NB4 (cell line): ENCODE measurements at places on chromosomes 13 and 19.

DNA sequence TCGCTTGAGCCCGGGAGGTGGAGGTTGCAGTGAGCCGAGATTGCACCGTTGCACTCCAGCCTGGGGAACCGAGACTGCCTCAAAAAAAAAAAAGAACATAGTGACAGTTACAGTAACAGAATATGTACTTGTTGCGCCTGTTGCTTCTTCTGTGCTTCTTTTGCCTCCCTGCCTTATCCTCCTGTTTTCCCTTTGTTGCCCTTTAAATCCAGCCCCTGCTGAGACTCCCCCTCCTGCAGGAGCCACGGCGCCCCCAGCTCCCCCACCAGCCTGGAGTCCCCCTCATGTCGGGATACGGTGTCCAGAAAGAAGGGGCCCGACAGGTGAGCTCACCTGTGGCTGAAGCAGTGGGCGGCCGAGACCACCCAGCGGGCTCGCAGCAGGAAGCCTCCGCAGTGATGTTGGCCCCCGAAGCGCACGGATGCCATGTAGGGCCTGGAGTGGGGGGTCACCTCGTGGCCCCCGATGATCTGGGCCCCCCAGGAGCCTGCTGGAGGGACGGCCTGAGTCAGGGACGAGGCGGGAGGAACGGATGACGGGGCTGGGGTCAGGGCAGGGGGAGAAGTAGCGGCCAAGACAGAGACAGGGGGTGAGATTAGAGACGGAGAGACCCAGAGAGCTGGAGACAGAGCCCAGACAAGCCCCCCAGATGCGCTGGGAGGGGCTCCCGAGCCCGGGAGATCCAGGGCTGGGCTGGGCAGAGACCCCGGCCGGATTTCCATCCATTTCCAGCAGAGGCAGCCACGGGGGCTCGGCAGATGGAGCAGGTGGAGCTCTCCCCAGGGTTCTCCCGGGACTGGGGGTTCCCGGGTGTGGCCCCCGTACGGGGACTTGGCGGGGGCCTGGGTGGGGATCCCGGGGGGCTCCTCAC lies 536 bp downstream of the PRSS57 start:
- peak; percentile 51 for DNase-seq

DNA sequence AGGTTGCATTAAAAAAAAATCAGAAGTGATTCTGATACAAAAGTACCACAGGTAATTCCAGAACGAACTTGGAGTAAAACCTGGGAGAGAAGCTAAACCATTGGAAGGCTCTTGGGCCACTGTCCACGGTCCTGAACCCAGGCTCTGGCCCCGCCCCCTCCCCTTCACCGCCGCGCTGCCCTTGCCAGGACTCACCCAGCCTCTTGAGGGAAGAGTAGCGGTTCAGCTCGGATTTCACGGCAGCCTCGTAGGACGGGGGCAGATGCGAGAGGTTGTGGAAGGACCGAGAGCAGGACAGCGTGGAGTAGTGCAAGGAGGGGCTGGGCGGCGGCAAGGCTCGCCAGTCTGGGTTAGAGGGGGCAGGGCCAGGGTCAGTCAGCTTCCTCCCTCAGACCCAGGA lies 5.7 kb downstream of the SHISA7 start:
- DNase-seq = peak; percentile 67

DNA sequence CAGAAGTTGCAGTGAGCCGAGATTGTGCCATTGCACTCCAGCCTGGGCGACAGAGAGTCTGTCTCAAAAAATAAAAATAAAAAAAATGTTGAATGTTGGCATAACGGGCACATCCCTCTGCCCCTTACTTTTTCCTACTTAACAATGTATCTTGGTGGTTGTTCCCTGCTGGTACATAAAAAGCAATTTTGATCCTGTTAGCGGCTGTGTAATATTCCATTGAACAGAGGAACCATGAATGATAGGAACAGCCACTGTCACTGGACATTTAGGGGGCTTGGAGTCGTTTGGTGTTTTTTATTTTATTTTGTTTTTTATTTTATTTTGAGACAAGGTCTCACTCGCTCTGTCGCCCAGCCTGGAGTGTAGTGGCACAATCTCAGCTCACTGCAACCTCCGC lies 10.4 kb upstream of the NCCRP1 start:
- no peak for DNase-seq

GRCh38 chr13:40352802-40353562 lies 313.5 kb downstream of the FOXO1 start:
- no peak for DNase-seq

DNA sequence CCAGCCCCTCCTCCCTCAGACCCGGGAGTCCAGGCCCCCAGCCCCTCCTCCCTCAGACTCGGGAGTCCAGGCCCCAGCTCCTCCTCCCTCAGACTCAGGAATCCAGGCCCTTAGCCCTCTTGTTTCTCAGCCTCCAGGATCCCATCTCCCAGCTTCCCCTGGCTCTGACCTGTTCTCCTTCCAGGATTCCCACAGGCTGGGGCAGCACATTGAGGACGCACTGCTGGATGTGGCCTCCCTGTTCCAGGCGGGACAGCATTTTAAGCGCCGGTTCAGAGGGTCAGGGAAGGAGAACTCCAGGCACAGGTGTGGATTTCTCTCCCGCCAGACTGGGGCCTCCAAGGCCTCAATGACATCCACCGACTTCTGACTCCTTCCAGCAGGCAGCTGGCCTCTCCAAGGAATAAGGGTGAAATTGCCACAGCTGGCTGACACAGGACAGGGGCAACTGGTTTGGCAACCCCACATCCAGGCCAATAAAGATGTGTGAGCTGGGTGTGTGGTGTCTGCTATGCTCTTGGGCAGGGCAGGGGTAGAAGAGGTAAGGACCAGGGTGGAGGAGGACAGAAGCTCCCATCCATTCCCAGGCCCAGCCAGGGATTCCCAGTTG lies 22.4 kb downstream of the CPT1C start:
- DNase-seq = no peak

GRCh38 chr19:17450264-17451075 lies 2.0 kb upstream of the TMEM221 start:
- DNase-seq = peak; percentile 40

- DNase-seq = peak; percentile 62
Measured at GRCh38 chr19:48991873-48992580, 1.1 kb downstream of the GYS1 start.

DNA sequence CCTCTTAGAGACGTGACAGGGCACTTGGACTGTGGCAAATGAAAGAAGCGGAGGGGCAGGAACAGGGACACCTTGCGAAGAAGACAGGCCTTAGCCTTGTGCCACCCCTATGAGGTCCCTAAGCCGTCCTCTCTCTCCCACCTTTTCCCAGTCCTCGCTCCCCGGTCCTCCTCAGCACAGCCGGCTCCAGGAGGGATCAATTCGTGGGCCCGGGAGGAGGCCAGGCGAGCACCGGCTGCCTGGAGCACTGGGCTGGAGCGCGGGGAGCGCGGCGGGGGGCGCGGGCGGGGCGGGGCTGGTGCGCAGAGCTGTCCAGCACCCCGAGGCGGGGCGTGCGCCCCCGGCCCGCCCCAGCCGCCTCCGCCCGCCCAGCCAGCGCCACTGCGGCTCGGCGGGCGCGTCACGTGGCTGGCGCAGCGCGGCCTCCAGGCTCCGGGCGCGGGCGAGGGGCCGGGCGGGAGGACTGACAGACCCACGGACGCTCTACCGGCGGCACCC lies at the start of gene LRP3:
LRP3 (plus strand) TSS at position 466 of the 498 bp plus-strand sequence. CDS start 456 bp downstream, outside the sequence.
- peak; percentile 72 for DNase-seq

GRCh38 chr13:47603365-47603764 lies 397.7 kb downstream of the SUCLA2 start:
- DNase-seq = no peak

DNA sequence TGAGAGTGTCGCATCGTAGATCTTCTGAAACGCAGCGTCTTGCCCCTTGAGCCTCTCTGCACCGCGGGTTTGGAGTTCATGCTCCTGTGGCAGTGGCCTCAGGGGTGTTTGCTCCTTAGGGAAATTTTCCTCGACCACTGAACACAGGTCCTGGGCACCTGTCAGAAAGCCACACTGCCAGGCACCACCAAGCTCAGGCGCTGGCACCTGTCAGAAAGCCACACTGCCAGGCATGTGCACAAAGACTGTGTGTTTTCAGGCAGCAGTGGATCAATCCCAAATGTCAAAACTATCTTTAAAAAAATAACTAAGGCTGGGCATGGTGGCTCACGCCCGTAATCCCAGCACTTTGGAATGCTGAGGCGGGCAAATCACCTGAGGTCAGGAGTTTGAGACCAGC lies 87.1 kb downstream of the ATP11A start:
- no peak for DNase-seq

- no peak for DNase-seq
Measured at GRCh38 chr13:39874331-39875053, 219.0 kb downstream of the COG6 start.

DNA sequence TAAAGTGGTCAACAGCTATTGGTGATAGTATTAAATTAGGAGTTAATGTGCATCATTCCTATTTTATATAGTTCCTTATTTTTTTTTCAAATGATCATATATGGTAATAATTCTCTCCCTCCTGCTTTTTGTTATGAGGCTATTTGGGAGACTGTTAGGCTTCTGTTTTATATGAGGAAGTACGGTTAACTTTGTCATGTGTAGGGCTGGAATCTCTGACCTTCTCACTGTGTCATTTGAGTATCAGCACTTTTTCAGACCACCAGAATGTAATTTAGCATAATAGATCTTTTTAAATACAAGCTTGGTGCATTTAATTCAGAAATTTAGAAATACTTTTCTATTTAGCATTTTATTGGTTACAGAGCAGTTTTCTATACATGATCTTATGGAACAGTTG lies 7.7 kb downstream of the DGKH start:
- no peak for DNase-seq

- no peak for DNase-seq
Measured at GRCh38 chr13:31172535-31172934, 10.8 kb upstream of the HSPH1 start.

GRCh38 chr19:3586707-3587346 lies 1.5 kb downstream of the GIPC3 start:
- DNase-seq = no peak

DNA sequence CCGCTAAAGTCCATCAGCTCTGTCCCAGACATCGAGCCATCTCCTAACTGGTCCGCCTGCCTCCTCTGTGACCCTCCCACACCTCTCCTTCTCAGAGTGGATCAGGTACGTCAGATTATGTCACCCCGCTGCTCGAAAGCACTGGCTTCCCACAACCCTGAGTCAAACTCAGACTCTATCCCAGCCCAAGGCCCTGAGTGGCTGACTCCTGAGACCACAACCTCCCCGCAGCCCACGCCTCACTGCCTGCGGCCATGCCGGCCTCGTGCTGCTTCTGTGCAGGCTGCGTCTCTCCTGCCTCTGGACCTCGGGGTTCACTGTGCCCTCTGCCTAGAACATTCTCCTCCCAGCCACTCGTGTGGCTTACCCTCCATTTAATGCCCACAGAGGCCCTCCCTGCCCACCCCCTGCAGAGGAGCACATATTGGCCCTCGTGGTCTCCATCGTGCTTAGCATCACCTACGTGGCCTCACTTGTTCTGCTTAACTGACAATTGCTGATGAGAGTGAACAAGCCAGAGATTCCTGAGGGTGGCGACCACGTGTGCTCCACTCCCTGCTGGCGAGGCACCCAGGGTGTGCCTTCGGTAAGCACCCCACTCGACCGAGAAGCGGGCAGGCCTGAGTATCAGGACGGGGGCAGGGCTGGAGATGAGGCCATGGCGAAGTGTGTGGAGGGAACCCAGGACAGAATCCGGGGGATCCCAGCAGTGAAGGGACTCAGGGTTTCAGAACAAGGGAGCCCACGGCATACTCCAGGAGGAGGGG lies 13.5 kb upstream of the FKRP start:
- peak; percentile 65 for DNase-seq

GRCh38 chr13:102536695-102537485 lies 59.9 kb upstream of the TPP2 start:
- DNase-seq = no peak

- DNase-seq = no peak
Measured at GRCh38 chr13:33571618-33572017, 246.3 kb upstream of the RFC3 start.

GRCh38 chr13:55361141-55361540 lies 1779.6 kb upstream of the PRR20A start:
- DNase-seq = no peak

GRCh38 chr13:106533943-106534638 lies 1.4 kb downstream of the EFNB2 start:
- DNase-seq = no peak

GRCh38 chr19:42279902-42280814 lies 11.1 kb downstream of the CIC start:
- peak; percentile 92 for DNase-seq

- DNase-seq = no peak
Measured at GRCh38 chr13:58452123-58452623, 820.6 kb downstream of the PCDH17 start.

GRCh38 chr19:10682397-10683063 lies 18.7 kb upstream of the QTRT1 start:
- DNase-seq = no peak

DNA sequence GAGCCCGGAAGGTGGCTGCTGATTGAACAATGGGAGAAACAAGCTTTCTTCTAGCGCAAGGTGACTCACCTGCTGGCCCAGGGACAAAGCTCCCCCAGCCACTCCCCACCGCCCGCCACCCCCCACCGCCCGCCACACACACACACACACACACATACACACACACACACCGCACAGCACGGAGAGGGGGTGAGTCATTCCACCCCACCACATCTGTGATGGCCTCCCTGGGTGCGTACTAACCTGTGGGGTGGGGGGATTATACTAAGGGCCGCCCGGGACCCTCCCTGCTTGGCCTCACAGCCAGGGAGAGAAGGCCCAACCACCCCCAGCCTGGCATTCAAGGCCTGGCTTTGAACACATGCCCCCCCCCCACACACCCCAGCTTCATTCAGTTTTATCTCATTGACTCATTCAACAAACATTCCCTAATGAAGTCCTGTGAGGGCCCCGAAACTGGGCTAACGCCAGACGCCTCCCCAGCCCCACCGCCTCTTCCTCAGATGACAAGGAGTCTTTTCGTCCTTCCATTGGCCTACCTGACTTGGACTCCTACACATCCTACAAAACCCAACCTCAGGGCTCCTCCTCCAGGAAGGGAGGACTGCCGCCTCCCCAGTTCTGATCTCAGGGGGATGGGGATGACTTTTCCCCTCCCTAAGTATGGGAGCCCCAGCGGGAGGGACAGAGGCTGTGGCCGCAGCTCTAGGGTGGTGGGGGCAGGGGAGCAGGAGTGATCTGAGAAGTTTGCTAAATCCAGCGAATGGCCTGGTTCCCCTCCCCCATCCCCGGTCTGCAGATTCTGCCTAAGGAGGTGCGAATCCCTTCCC lies 5.8 kb upstream of the ONECUT3 start:
- DNase-seq = peak; percentile 69

DNA sequence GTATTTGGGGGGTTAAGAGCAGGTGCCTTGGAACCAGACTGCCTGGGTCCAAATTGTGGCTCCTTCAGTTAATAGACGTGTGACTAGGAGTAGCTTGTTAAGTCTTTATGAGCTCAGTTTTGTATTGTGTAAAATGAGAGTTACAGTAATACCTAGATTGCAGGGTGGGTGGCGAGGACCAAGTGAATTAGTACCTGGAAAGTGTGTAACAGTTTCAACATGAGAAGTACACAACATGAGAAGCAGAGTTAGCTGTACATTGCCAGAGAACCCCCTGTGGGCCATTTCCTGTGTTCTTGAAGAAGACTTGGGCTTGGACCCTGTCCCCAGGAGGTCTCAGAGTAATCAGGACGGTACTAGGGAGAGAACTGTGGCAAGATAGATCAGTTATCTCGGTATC lies 36.8 kb downstream of the PPP2R1A start:
- no peak for DNase-seq
